ENCODE measurements at places on chromosomes 11 and 22.
A peak's percentile ranks its signal among the peaks of the same experiment; 100 is the strongest.

GRCh38 chr11:44203270-44204043 is 106.5 kb downstream of the ALX4 start:
- DNase-seq: no peak

DNA sequence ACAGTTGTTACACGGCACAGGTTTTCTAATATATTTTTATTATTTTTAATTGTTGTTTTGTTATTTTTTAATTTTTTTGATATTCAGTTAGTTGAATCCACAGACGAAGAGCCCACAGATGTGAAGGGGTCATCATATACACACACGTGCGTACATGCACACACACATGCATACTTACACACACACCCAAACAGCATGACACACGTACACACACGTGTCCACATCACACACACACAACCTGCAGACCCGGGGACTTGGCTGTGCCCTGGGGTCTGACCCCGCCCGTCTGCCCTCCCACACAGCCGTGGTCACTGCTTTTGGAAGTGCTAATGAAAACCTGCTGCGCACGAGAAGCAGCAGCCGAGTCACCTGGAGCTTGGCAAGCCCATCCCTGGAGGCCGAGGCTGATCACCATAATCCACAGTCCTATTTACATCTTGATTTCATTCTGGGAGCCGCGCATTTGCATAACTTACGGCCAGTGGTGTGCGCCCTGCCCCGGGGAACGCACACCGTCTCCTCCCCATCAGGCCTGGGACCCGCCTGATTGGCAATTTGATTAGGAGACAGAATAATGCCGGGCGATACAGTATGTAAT is 110.3 kb downstream of the BRD1 start:
- DNase-seq: no peak

DNA sequence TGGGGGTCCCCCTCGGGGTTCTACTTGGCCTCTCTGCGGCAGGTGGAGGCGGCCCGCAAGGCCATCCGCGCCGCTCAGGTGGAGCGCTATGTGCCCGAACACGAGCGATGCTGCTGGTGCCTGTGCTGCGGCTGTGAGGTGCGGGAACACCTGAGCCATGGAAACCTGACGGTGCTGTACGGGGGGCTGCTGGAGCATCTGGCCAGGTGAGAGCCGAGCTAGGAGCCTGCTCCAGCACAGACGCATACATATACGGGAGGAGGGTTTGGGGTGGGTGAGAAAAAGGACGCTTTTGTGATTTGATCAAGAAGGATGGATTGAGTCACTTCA is 415 bp downstream of the CENATAC start:
- no peak for DNase-seq

GRCh38 chr11:44223238-44223637 is 86.7 kb downstream of the ALX4 start:
- DNase-seq: no peak

GRCh38 chr22:49300241-49300640 is 527.4 kb downstream of the BRD1 start:
- no peak for DNase-seq

GRCh38 chr11:120096369-120097191 is 41.3 kb downstream of the TRIM29 start:
- DNase-seq: no peak

GRCh38 chr11:40425168-40425567 is 1034.3 kb downstream of the LRRC4C start:
- no peak for DNase-seq

GRCh38 chr11:1762537-1763302 is 1.0 kb downstream of the CTSD start:
- no peak for DNase-seq

DNA sequence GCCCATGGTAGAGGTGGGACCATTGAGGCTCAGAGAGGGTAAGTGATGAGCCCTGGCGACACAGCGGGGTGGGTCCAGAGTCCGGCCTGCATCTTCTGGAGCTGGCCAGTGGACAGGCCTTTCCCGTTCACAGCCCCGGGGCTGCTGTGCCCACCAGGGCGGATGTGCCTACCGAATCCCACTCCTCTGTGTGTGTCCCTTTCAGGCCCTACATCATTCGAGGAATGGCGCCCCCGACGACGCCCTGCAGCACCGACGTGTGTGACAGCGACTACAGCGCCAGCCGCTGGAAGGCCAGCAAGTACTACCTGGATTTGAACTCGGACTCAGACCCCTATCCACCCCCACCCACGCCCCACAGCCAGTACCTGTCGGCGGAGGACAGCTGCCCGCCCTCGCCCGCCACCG is 11.9 kb upstream of the PPP6R3 start:
- no peak for DNase-seq

GRCh38 chr11:58629857-58630256 is 7.4 kb downstream of the CNTF start:
- DNase-seq: no peak

GRCh38 chr11:61949169-61950034 is 749 bp upstream of the BEST1 start:
- no peak for DNase-seq

DNA sequence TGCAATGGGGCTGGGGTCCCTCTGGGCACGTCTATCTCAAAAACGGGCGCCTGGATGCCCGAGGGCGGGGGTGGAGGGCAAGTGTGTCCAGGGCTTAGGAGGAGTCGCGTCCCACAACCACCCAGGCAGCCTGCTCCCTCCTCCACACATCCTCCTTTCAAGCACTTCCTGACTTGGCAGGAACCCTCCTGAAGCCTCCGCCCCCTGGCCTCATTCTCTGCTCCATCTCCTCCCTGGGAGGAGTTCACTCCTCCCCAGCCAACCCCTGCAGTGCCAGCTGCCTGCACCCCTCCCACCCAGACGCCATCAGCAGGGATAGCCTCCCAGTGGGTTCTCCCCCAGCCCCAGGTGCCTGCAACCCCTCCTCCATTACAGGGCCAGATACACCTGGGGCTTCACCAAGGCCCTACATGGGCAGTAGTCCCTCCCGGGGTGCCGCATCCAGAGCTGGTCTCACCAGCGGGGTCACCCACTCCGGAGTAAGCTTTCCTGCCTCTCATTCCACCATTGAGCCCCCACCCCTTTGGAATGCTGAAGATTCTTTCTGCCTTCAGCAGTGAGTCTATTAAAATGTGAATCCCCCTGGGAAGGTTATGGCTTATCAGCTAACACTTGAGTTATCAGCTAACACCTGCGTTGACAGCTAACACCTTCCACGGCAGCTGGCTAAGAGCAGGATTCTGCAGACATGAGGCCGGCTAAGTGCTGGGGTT is 24.4 kb downstream of the RTN4R start:
- peak; percentile 37 for DNase-seq

GRCh38 chr11:99197477-99197876 is 176.7 kb downstream of the CNTN5 start:
- DNase-seq: no peak

DNA sequence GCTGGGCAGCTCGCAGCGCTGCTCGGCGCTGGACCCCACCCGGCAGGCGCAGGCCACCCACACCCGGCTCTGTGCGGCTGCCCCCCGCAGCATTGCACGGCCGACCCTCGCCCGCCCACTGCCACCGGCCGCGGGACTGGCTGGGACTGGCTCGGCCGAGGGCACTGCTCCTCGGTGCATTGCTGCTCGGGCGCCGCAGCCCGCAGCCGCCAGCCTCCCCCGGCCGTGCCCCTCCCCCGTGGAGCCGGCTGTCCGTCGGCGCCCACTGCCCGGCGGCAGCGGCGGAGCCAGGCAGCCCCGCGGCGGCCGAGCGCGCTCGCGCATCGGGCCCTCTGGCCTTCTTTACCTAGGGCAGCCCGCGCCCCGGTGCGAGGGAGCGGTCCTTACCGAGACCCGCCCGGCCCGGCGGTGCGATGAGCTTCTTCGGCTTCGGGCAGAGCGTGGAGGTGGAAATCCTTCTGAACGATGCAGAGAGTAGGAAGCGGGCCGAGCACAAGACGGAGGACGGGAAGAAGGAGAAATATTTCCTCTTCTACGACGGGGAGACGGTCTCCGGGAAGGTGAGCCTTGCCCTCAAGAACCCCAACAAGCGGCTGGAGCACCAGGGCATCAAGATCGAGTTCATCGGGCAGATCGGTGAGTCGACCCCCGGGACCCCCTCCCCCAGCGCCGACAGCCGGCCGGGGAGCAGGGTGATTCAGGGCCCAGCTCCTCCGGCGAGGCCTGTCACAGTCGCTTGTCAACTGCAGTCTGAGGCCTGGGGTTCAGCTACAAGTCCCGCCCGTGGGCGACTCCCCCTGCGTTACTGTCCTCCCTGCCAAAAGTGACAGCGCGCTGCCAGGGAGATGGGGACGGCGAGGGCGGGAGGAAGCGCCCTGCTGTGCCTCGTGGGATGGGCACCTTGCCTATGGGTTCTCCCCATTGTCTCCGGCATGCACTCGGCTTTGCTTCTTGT is 516 bp downstream of the VPS26B start:
- DNase-seq: peak; percentile 54

DNA sequence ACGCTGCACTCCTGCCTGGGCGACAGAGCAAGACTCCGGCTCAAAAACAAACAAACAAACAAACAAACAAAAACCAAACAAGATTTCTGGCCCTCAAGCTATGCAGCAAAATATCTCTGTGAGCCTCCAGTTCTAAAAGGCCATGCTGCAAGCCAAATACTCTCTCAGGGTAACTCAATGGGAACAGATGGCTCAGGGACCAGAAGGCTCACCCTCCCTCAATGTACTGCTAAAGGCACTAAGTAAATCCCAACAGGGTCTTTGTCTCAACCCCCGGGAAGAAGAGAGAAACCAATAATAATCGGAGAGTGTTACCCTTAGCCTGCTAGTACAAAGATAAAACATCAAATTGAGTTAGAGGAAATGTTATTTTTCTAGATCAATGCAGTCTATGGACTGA is 119.7 kb upstream of the ZC3H12C start:
- no peak for DNase-seq

DNA sequence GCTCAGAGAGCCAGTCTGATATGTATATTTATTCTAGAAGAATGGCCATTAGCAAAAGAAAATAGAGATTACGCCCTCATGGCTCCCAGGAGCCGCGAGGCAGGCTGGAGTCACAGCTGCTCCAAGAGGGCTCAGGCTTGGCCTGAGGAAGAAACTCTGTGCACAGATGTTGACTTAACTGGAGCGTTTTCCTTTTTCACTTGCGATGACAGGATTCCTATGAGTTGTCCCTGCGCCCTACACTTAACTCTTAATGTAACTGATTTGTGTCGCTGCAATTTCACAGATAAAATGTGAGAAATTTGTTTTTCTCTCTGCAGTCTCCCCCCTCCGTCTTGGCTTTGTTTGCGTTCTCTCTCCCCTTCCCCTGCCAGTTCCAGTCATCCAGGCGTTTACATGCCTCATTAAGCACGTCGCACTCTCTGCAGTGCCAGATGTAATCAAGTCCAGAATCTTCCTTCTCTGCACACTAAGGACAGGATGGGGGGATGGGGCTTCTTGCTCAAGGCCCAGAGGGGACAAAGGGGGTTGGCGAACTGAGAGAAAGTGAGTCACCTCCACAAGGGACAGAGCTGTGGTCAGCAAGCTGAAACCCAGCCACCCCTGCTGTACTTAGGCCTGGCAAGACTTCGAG is 1060.1 kb downstream of the NTM start:
- DNase-seq: no peak

- no peak for DNase-seq
Measured at GRCh38 chr11:82732734-82733443, 775 bp downstream of the FAM181B start.

GRCh38 chr22:41447435-41448188 is 1.0 kb upstream of the TOB2 start:
- DNase-seq: peak; percentile 46

DNA sequence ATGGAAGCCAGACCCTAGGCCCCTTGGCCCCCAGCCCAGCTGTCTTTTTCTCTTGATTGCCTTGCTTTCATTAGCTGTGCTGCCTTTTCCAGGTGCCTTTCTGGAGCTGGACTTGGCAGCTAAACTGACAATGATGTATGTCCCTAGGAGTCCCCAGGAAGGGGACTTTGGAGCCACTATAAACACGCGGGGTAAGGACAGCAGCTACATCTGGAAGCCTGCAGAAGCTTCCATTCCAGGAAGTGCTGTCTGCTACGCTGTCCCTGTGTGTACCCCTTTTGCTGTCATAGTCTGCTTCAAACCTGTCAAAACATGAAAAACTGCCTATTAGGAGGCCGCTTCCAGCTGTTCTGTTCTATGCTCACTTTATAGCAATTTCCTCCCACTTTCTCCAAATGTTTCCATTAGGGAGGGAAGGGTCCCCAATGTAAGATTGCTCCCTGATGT is 153.3 kb upstream of the RAG2 start:
- no peak for DNase-seq

All from stimulated activated CD4-positive, alpha-beta T cell treated with anti-CD3 and anti-CD28 coated beads, Interleukin-4, amount 100 ng/mL, for 4 hours (primary cell).